ENCODE measurements at places on chromosomes 12 and 14.

GRCh38 chr12:87082756-87083155 lies 826.6 kb upstream of the MGAT4C start:
- DNase-seq = no peak

- DNase-seq = no peak
Observed at GRCh38 chr12:93358058-93358457, 19.7 kb upstream of the NUDT4 start.

GRCh38 chr12:12086973-12087692 lies 16.4 kb downstream of the BCL2L14 start:
- DNase-seq = no peak

DNA sequence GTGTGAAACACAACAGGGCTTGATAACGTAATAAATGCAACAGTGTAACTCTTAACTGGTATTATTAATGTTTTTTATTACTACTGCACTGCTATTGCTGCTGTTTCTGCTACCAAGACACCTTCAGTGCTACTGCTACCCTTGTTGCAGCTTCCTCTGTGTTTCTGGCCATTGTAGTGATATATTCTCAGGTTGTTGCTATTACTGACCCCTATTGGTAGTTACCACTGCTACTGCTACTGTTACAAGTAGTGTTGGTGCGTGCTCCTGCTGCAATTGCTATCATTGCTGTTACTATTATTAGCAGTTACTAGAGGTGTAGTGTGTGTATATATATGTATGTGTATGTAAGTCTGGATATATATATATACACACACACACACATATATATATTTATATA lies 87.2 kb upstream of the PTPRB start:
- peak; percentile 13 for DNase-seq

DNA sequence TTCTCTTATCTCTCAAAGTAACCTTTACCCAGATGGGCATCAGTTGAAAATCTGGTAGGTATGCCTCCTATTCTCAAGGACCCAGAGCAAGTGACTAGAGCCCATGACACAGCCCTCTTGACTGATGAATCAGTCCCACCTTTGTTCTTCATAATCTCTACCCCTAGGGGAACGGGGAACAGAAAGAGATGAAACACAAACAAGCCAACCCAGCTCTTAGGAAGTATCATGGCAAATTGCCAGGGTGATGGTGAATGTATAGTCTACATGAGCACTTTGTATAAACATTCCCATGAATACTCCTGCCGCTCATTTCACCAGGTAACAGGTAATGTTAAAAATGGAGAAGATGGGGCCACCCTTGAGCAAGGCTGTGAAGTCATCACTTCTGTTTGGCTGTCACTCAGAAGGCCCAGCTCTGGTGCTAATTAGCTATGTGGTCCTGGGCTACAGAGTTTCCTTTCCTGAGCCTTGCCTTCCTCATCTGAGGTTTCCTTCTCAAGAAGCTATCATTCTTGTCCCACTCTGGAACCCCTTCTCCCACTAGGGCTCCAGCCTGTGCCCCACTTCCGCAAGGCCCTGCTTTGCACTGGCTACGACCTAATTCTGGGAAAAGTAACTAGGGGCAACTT lies 161.7 kb downstream of the ANO2 start:
- no peak for DNase-seq

DNA sequence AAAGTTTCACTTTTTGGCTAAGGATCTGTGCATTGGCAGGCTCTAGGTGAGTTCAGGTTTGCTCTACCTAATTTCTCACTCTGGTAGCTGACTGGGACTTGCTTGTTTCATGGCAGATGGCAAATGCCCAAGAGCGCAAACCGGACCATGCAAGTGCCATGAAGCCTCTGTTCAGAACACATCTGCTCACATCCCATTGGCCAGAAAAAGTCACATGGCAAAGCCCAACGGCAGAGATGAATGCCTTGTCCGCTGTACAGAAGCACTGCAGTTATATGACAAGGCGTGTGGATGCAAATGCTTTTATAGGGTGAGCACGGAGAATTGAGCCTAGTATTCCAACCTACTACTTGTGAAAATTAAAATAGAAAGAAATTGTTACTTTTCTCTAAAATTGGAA lies 202.2 kb upstream of the HMGA2 start:
- DNase-seq = no peak

DNA sequence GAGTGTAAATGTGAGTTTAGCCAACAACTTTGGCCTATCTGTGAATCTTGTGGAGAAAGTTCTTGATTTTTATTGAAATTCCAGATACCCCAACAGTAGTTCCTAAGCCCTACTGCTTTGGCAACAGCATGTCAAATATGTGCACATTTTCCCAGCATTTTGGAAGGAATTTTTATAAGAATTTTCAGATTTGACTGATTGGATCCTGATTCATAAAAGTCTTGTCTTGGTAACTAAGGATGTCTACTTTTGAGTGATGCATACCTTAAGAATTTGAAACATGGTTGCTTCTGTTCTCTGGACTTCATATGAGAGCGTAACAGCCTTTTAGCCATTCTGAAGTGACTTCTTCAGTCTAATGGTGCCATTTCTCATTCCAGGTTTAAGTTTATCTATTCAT lies 106.7 kb downstream of the ANO4 start:
- no peak for DNase-seq

- no peak for DNase-seq
Observed at GRCh38 chr12:108650083-108650482, 16.4 kb upstream of the SELPLG start.

GRCh38 chr14:24079491-24080141 lies 8.3 kb downstream of the CPNE6 start:
- peak; percentile 25 for DNase-seq

DNA sequence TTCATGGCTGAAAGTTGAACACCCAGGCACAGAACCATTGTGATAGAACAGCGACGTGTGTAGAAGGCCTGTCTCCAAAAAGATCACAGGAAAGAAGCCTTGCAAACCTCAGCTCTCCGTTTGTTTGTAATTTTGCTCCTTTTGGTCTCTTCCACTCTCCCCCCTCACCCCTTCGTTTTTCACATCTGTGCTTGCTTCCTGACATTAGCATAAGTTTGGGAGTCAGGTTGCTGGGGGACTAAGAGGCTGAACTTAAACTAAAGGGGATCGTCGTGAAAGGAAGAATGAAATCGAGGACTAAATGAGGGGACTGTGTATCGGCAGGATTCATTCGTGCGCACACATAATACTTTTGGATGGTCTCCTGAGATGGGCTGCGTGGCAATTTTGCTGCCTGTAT lies 200.6 kb downstream of the BCAT1 start:
- DNase-seq = no peak

GRCh38 chr12:108801736-108802100 lies 55.7 kb downstream of the SSH1 start:
- DNase-seq = peak; percentile 19

All from SJCRH30 (cell line).